ENCODE measurements at places on chromosomes 7 and 10. TPM values are rescaled to one million over a fixed set of nuclear protein-coding genes. Genes with fewer than 3 reads are reported as not detected.

MSS51 gene
- 0.76 TPM for total RNA-seq

IGF2BP3 gene
- 2.1 TPM for total RNA-seq

TEX47 gene
- not detected for total RNA-seq

PIP gene
- not detected for total RNA-seq

PVRIG gene
- not detected for total RNA-seq

SFXN3 gene
- 49.0 TPM for total RNA-seq

Data from dermis lymphatic vessel endothelial cell (primary cell).